Chondrocyte (in vitro differentiated cells): ENCODE measurements at places on chromosomes 4 and X. TPM values are rescaled to one million over a fixed set of nuclear protein-coding genes. Genes with fewer than 3 reads are reported as not detected.

The NAT8L gene
- total RNA-seq = 0.53 to 1.6 TPM (median 1.6 TPM) in 3 replicates

The TLR2 gene
- 1.0 to 1.9 TPM (median 1.7 TPM) in 3 replicates for total RNA-seq

The RHOXF2 gene
- total RNA-seq = not detected in 3 replicates

The CT83 gene
- total RNA-seq = not detected in 3 replicates

The HSD17B13 gene
- not detected in 3 replicates for total RNA-seq

The ARMCX5 gene
- 10.2 to 14.9 TPM (median 12.3 TPM) in 3 replicates for total RNA-seq

The MAGEA4 gene
- total RNA-seq = not detected in 3 replicates

The TXK gene
- 0.22 TPM in 1 of 3 replicates, not detected in the others for total RNA-seq

The TRIM75 gene
- not detected in 3 replicates for total RNA-seq

- no peak for DNase-seq
Observed at GRCh38 chrX:104135677-104136076, 21.1 kb downstream of the SLC25A53 start.

DNA sequence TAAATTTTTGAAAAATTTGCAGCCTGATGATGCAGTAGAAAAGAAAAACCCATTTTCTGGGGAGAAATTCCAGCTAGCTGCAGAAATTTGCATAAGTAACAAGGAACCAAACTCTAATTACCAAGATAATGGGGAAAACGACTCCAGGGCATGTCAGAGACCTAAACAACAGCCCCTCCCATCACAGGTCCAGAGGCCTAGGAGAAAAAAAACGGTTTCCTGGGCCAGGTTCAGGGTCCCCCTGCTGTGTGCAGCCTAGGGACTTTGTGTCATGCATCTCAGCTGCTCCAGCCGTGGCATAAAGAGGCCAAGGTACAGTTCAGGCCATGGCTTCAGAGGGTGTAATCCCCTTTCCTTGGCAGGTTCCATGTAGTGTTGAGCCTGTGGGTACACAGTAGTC lies 733.7 kb upstream of the CT83 start:
- DNase-seq = no peak

- no peak for DNase-seq
Observed at GRCh38 chr4:159006202-159006601, 96.7 kb upstream of the RAPGEF2 start.

GRCh38 chr4:118154649-118155048 lies 120.4 kb downstream of the NDST3 start:
- no peak for DNase-seq

DNA sequence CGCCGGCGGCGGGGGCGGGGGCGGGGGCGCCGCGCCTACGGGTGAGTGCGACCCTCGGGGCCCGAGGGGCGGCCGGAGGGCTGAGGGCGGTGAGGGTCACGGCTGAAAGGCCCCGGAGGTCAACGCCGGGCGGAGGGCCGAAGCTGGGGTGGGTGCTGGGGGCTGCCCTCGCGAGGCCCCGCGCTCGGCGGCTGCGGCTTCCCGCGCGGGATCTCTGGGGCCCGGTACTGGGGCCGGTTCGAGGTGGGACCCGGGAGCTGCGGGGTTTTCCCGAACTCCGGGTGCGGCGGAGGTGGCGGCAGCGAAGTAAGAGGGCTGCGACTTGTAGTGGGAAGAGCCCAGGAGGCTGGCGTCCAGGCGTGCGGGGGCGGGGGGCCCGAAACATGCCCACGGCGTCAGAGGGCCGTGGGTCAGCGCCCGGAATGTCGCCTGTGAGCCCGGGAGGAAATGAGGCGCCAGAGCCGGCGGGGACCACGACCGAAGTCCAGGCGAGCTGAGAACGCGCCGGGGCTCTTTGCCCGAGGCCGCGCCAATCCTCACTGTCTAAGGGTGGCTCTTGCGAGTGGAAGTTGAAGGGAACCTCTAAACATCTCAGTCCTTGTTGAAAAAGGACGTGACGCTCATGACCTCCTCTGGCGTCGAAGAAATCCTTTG lies 407 bp downstream of the IL13RA1 start:
- DNase-seq = no peak
